ENCODE measurements at places on chromosomes 2 and 18.

DNA sequence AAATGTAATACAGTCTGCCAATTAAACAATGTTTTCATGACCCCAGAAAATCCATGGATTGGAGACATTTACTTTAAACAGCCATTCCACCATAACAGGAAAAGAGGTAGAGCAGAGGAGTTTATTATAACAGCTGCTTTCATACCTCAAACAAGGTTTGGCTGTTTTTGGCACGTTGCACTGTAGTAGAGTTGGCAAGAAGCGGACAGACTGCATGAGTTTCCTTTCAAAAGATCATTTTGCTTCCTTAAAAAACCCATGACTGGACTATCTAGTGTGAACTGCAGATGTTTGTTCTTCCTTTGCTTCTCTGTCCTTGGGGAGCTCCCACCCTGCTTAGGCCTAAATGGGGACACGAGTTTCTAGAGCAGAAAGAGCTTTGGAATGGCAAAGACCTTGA, 108.5 kb upstream of the THOC1 start:
- DNase-seq: no peak

DNA sequence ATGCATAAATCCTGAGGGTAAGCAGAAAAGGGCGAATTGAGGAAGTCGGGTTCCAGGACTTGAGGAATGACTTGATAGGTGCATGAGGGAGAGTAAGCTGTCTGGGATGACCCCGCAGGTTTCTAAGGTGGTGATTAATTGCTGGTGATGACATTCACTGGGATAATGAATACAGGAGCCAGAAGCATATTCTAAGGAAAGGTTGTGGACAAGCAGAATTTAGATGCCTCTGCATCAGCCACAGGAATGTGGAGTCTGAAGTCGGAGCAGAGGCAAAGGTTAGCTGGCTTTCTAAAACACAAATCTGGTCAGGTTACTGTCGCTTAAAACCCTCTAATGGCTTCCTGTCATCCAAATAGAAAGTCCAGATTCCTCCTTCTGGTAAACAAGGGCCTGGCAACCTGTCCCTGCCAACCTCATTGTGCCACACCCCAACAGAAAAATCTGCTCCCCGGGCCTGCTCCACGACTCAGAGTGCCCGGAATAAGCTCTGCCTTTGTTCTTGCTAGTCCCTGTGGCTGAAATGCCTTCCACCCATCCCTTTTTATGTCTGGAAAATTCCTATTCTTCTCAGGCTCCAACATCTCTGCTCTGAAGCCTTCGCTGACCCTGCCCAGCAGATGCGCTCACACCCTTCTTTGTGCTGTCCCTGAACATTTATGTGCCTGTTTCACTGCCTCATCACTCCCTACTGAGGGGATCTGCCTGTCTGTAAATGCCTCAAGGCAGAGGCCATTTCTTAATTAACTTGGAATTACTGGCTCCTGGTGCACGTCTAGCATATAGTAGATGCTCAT, 11.3 kb upstream of the TMEM214 start:
- no peak for DNase-seq

GRCh38 chr2:178112202-178113152, at the start of gene RBM45:
Gene RBM45, plus strand, starts transcription at chr2:178112437. Its CDS starts 110 bp downstream, at chr2:178112547.
- DNase-seq: peak; percentile 89

- DNase-seq: no peak
Observed at GRCh38 chr2:216108310-216108966, 710 bp upstream of the XRCC5 start.

GRCh38 chr2:3192920-3193319, 184.7 kb downstream of the EIPR1 start:
- no peak for DNase-seq

- DNase-seq: no peak
Observed at GRCh38 chr2:50241282-50241681, 790.6 kb downstream of the NRXN1 start.

DNA sequence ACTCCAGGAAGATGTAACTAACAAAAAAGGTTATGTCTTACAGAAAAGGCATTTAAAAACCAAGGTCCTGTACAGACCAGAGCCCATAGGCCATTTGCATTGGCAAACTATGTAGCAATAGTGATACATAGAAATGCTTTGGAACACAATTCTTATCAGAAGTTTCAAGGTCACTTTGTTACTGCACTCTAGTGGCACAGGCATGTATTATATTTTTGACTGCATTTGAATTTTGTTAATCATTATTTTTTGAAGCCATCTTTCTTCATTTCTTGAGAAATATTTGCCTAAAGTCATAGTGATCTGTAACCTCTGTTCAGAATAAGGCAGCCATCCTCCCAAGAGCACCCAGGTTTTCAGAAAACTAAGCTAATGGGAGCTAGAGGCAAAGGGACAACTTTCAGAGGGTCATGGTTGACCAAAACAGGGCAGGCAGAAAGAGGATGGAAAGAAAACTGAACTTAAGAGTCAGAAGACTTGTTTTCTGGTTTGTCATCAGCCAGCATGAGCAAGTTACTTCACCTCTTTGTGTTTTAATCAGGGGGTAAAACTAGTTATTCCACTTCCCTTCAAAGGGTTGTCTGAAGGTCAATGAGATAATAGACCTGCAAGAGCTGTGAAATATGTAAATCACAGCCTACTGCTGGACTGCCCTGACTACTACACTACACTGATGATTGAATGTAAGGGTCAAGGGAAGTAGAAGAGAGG, 41.5 kb downstream of the SLC38A11 start:
- peak; percentile 49 for DNase-seq

DNA sequence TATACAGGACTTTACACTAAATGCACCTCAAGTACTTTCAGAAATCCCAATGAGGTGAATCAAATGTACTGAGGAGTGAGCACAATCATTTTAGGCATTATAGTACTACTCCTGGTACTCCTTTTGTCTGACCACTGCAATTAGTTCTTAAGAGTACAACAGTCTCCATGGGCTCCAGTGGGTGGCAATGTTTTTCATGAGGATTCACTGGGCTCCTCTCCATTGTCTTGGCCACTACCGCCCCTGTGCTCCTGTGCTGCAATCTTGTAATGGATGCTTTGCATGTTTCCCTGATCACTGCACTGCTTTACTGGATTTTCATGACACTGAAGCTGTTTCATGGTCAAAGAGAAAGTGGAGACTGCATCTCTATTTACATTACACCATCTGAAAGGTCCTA, 268.5 kb upstream of the ZSWIM2 start:
- no peak for DNase-seq

GRCh38 chr18:31983976-31984375, 34.6 kb upstream of the RNF125 start:
- no peak for DNase-seq

DNA sequence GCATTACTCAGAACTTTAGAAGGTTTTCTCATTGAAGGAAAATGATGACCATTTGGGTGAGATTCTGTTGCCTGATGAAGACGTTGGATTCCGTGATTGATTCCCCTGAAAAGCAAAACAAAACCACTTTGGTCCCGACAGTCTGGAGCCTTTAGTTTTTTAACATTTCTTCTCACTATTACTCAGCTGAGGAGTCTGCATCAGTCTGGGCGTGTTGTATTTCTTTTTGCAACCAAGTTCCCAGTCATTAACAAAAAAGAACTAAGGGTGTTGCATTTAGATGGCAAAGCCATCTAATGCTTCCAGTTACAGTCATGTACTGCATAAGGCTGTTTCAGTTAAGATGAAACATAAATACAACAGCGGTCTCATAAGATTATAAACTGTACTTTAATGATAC, 343.1 kb upstream of the CDH2 start:
- DNase-seq: no peak

DNA sequence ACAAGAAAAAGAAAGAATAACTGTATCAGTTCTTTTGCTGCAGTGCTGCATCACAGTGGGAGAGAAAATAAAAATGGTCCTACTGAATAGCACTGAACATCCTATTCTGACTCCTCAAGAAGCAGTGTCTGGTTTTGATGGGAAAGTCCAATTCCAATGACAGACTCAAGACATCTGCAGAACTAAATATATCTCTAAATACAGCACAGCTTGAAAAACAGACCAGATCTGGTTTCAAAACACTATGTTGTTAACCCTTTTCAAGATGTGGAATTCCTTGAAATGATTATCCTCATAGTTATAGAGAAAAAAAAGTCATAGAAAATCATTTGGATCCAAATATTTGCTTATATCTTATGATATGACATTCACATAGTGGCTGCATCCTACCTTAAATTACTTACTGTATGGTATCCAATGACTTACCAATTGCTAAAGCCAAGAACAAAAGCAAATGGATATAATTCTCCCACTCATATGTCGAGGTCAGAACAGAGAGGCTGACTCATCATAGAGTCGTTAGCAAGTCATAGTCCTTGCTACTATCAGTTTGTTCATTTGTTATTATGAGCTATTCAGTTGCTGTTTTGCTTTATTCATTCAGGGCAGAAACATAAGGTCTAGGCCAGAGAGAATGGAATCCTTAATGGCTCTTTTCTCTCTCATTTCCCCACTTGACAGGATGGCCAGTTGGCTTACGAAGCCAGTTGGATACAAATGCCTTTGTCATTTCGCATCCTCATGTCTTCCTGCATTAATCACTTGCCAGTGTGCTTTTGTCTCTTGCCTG, 62.5 kb upstream of the ACVR2A start:
- DNase-seq: no peak

GRCh38 chr18:25453556-25454269, 101.7 kb upstream of the ZNF521 start:
- no peak for DNase-seq

GRCh38 chr18:22175346-22175745, 6.0 kb downstream of the GATA6 start:
- no peak for DNase-seq

- DNase-seq: no peak
Observed at GRCh38 chr2:196957442-196957841, 30.9 kb upstream of the PGAP1 start.

DNA sequence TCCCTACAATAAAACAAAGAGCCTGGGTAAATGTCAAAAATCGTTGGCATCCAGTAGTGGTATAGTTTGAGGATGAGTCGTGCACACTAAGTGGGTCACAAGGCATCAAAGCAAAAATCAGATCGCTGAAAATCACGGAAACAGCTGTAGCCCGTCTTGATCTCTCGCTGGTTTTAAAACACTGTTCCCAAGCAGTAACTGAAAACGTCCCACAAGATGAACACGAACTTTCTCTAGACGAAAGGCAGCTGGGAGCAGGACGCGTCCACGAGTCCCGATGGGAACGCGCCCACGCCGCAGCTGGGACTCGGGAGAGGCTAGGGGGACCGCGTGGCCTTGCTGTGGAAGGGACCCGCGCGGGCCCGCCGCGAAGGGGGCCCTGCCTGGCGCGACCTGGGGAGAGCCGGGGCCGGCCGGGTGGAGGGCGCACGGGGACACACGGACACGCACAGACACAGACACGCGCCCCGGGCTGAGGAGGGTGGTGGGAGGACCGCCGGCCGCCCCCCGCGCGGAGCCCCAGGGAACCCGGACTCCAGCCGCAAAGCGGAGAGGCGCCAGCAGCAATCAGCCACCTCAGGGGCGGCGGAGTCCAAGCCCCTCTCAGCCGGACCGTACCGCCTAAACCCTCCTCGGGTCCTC, 651 bp downstream of the STK17B start:
- DNase-seq: no peak

DNA sequence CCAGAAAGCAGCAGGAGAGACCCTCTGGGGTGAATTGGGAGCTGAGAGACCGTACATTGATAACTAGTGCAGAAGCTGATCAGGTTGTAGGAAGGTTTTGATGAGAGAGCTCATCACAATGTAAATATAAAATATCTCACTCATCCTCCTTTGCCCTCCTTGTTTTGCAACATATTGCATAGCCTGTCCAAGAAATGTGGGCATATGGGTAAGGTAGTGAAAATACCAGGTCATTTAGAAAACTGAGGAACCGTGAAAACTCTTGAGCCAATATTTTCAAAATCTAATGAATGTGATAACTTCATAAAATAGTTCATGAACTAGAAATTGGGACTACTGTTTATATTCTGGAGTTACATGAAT, 31.4 kb downstream of the C18orf54 start:
- DNase-seq: no peak

DNA sequence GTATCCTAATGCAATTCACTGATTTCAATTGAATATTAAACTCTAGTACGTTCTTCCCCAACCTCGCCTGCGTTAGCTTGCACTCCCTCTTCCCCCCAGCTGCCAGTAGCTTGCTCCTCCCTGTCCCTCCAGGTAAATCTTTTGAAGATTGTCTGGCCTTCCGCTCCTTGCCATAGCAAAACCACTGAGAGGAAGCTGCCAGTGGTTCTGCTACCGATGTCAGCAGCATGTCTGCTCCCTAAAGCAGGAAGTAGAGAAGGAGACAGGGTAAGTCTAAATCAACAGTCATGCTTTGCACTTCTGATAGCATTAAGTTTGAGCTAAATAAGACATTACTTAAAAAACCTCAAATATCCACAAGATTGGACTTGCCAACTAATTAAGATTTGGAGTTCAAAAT, 89.1 kb downstream of the SCN2A start:
- no peak for DNase-seq

- DNase-seq: no peak
Observed at GRCh38 chr2:192029089-192029488, 165.6 kb downstream of the TMEFF2 start.

DNA sequence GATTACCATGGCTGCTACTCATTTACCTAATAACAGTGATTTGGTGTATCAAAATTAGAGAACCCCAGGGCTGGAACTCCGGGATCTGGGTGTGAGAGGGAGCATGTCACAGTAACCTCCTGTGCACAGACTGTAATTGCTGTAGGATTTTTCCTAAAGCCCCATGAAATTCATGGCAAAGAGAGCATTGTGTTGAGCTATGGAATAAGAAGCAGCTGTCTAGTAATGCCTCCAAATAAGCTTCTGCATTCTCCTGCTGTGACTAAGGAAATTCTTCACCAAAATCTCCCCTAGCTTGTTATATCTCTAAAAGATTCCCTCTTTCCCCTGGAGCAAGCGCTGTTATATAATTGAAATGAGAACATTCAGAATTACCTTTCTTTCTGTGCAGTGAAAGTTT, 158.1 kb upstream of the SPATS2L start:
- DNase-seq: no peak

GRCh38 chr2:16196687-16197503, 256.5 kb downstream of the MYCN start:
- no peak for DNase-seq

DNA sequence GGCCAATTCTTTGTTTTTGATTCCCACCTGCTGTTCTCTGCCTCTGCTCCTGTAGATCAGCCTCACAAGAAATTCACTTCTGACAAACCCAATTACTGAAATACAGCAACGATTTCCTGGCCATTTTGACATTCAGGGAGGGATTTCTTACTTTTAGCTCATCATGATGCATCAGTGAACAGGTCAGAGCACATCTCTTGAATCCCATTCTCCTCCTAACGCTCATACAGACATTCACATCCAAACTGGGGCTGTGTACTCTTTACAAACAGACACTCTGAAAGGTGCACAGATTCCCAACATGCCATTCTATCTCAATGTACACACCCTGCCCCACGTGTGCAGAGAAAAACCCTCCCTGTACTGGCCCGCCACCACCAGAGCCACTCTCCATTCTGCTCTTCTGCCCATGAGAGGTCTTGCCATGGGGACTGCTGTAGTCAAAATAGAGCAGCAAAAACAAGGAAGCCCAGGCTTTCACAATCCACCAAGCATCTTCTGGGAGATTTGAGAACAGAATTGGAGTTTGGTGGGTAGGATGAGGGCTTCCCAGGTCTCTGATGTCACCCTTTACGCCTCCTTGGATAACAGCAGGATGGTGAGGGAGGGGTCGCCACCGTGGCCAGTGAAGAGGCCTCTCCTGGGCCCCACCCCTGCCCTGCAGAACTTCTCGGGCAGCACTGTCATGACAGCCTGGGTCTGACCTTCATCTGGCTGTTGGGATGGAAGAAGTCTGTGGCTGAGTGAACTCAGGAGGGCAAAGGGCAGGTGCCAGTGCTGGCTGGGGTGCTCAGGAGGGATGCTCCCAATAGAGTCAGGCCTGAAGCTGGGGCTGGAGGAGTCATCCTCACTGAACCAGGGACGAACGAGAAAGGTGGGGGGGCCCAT, 41.9 kb upstream of the ZFP36L2 start:
- DNase-seq: no peak

GRCh38 chr2:112157472-112157871, 19.3 kb downstream of the FBLN7 start:
- DNase-seq: no peak

All from NCI-H774 (cell line).